ENCODE measurements at places on chromosomes 7 and 10.

DNA sequence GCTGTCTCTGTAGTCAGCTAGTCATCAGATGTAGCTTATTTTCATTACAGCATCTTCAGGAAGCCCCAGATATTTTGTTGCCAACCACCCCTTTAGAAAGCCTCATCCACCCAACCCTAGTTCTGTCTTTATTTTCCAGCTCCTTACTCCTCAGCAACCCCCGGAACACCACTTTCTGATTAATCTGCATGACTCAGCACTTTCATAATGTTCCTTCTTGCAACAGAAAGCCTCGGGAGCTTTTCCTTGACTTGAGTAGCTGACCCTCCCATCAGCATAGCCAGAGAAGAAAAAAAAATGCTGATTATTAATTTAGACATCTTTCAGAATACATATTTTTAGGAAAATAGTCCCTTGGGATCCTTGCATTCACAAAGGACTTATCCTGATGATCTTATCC lies 244.0 kb upstream of the CXCL12 start:
- no peak for DNase-seq

DNA sequence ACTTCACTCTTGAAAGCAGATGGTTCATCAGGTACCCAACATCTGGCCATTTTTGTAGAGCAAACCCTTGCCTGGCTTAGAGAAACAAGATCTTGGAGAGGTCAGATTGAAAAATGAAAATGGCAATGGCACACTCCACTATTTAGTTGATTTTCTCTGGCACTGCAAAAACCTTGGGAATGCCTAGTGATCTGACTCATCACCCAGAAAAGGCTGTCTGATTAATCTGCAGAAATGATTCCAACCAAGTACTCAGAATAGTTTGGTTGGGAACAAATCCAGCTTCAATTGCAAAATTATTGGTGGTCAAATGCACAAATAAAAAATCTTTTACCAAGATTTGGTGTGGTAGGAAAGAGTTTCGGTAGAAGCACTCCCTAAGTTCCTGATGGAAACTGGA lies 351.2 kb downstream of the PHTF2 start:
- DNase-seq, result no peak

DNA sequence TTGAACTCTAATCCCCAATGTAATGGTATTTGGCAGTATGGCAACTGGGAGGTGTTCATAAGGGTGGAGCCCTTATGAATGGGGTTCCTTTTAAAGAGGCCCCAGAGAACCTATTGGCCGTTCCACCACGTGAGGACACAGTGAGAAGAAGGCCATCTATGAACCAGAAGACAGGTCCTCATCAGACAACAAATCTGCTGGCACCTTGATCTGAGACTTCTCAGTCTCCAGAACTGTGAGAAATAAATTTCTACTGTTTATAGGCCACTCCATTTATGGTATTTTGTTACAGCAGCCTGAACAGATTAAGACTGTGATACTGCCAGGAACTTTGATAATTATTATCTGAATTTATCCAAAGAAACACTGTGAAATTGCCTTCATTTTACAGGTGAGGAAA lies 132.3 kb downstream of the GLI3 start:
- no peak for DNase-seq

- DNase-seq, result no peak
Measured at GRCh38 chr7:157975401-157976372, 611.9 kb downstream of the PTPRN2 start.

DNA sequence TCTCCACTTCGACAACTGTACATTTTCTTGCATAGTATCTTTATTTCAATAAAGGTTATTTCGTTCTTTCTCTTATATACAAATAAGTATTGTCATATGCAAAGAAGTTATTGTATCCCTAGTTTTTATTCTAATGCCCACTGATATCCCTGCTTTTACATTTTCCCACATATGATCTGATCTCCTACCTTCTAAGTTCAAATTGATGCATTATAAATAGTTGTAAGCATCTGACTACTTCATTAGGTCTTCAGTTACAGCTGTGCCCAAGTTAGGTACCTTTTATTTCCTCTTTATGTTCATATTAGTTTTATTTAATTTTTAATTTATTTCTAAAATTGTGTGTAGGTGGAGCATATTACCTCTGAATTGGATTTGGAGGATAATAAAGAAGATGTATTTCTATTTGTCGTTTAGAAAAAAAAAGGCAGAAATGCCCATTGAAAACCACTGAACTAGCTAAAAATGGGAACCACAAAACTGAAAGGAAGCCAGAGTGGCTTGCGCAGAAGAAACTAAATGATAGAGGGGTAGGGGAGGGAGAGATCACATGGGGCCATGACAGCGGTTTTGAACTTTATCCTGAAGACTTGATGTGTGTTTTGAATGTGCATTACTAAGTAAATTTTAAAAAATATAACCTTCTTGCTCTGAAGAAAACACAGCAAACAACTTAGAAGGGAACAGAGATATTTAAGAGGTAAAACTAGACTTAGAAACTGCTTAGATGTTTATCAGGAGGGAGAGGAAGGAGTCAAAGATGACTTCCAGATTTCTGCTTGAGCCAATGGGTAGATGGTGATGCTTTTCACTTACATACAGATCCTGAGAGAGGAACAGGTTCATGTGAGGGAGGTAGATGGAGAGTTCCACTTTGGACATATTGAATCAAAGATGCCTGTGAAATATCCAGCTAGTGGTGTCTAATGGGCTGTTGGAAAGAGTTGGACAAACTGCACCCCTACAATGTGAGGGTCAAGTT lies 9.3 kb upstream of the ZC3HAV1L start:
- no peak for DNase-seq

- no peak for DNase-seq
Measured at GRCh38 chr7:135386181-135386580, 123.7 kb downstream of the CNOT4 start.

GRCh38 chr10:118500477-118501104 lies 94.9 kb downstream of the PRLHR start:
- no peak for DNase-seq

DNA sequence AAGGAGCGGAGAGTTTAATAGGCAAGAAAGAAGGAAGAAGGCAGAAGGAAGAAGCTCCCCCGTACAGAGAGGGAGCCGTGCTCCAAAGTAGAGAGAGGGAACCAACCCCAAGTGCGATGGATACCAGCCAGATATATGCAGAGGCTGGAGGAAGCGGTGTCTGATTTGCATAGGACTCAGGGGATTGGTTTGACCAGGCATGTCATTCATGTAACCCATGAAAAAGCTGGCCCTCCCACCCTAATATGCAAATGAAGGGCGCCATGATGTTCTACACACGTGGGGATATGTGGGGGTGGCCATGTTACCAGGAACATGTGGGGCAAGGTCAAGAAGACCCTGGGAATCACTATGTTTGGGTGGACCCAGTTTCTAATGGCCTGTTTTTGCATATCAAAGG lies 40.6 kb upstream of the FAM3C start:
- DNase-seq, result no peak

- no peak for DNase-seq
Measured at GRCh38 chr10:114479307-114479706, 75.0 kb upstream of the AFAP1L2 start.

DNA sequence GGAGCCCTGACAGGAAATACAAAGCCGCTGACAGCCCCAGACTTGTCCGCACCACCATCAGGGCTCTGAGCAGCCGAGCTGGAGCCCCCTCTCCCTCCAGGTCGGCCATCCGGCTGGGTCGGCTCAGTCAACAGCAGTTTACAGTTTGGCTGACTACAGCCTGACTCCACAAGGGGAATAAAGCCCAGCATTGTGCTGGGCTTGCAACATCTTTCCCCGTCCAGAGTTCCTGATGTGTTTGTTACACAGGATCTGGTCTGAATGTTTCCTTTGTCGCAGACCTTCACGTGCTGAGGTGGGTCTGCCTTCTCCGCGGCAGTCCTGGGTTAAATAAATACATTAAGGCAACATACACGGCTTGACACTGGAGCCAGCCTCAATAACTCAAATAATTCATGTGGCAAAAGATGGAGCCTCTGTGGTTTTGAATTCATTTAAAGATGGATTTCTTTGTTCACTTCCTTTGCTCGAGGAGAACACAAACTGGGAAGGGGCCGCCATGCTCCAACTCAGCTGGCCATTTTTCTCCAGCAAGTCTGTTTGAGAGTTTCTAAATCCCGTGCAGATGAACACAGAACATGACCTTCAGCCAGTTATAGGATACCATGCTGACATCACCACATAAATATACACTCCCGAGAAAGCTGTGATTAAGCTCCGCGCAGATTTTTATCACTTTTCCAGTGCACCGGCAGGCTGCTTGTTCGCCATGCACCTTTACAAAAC lies 192.1 kb downstream of the WDR11 start:
- DNase-seq, result no peak

- DNase-seq, result no peak
Measured at GRCh38 chr7:41984888-41985287, 252.1 kb downstream of the GLI3 start.

DNA sequence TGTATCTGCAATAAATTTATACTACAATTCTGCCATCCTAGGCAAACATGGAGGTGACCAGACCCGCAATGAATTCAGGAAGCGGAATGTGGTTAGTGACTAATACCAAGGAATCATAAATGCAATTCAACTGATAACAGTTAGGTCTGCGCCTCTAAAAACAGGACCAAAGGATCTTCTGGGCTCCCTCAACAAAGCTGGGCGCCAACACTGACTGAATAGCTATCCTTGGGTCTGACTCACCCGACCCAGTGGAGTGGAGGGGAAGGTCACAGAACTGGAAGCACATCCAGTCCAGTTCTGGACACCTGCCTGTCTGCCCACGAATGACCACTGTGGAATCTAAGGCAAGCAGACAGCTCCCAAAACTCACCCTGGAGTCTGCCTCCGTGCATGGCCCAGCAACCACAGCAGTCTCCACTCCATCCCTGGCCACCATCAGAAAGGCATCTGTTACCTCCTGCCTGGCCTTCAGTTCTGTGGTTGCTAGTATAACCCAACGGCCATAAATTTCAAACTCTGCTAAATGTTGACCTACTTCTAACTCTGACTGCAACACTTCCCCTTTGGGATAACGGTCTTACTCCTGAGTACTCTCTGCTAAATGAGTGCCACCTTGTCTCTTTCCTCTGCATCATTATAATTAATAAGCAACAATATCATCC lies 43.0 kb upstream of the DLX6 start:
- no peak for DNase-seq

- DNase-seq, result no peak
Measured at GRCh38 chr7:26723129-26723528, 141.3 kb downstream of the SKAP2 start.

DNA sequence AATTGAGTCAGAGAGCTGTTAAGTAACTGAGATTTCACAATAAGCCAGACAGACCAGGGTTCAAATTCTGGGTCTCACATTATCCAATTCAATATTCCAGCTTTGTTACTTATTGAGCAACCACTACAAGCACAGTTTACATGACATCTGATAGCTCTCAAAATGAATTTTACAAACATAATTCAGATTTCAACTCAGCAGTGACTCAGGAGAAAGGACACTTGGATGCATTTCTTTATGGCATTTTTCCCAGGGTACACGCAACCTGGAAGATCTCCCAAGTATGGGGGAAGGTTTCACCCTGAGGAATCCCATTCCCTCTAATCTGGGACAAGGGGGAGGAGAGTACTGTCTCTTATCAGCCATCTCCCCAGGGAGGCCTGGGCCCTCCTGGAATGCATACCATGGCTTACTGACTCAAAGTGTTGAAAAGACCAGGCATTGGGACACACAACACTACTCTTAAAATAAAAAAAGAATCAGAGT lies 102.4 kb downstream of the CFTR start:
- DNase-seq, result no peak

DNA sequence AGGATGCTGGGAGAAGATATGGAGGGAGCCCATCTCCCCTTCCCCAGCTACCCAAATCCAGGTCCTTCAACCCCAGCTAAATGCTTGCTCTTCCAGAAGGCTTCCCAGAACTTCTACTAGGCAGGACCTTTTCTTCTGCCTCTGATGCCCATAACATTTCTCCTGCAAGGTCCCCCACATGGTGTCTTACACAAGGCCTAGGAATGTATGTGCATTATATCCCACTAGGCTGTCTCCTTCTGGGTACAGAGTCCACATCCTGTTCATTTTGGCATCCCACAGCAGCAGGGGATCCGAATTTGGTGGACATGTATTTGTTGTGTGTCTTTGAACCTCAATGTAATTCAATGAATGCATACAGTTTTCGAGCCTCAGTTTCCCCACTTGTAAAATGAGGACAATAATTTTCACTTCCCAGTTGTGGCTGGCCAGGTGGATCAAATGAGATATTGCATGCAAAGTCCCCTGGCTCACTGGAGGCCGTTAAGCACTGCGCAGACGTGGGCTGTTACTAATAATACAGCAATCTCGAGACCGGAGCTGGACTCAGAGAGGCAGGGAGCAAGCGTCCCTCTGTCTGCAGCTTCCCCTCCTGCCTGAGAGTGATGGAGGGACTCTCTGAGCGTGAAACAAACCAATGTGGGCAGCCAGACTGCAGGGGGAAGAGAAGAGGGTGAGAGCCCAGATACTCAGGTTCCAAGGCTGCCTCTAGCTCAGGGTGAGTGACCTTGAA lies 18.6 kb upstream of the YWHAG start:
- no peak for DNase-seq

GRCh38 chr10:23399701-23400144 lies 39.2 kb upstream of the OTUD1 start:
- DNase-seq, result no peak

- DNase-seq, result no peak
Measured at GRCh38 chr10:4813023-4813422, 13.0 kb upstream of the AKR1E2 start.

GRCh38 chr10:89609833-89610346 lies 35.2 kb downstream of the PANK1 start:
- DNase-seq, result no peak

- DNase-seq, result no peak
Measured at GRCh38 chr7:150323682-150324372, 482 bp upstream of the ACTR3C start.

GRCh38 chr10:32234471-32234870 lies 112.5 kb downstream of the EPC1 start:
- DNase-seq, result no peak

GRCh38 chr7:79453558-79454360 lies at the start of gene MAGI2:
Gene MAGI2, minus strand, starts transcription at chr7:79453667. Its CDS starts 347 bp downstream, at chr7:79453320.
- DNase-seq, result peak; percentile 31

- DNase-seq, result no peak
Measured at GRCh38 chr7:124276005-124276622, 243.2 kb upstream of the TMEM229A start.

GRCh38 chr10:64101606-64102263 lies 580.5 kb downstream of the REEP3 start:
- DNase-seq, result no peak

DNA sequence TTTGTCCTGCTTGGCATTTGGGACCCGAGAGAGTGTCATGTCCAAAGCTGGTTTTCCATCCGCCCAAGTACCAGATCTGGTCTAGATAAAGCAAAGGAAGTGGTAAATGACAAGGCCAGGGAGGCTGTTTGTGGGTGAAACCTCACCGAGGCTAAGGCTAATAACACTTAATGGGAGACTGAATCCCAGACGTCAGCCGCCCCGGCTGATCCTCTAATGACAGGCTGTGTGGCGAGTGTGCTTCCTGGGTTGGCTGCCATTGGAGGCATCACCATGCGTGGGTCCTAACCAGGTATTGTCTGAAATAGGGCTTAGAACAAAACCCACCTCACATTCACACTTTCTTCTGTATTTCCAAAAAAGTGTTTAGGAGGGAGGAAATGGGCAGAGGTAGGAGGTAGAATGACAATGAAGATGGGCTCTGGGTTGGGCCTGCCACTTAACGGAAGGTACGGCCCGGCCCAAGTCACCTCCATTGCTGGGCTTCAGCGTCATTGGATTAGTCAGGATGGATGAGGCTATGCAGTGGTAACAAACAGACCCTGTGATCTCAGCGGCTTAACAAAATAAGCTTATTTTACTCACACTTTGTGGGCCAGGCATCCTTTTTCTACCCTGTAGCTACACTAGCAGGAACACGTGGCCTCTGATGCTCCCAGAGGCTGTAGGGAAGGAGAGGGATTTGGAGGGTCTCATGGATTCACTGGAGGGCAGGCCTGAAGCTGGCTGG lies 59.7 kb downstream of the PROSER2 start:
- DNase-seq, result no peak

Data from CD8-positive, alpha-beta T cell (primary cell).